ENCODE measurements at places on chromosomes 13 and 19.

DNA sequence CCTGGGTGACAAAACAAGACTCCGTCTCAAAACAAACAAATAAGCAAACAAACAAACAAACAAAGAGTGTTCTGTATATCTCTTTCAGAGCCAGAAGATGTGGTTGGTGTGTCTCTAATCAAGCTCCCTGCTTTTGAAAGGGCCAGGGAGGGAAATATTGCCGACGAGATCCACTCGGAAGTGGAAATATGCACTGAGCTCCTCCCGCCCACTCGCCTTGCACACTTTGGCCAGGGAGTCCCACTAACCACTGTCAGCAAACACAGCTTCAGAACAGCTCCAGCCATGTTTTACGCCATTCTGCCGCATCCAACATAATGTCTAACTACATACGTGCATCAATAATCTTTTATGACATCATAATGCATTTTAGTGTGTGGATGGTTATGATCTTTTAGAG is 155.5 kb upstream of the VSTM2B start:
- no peak for DNase-seq

GRCh38 chr19:46634045-46634655 is 1.9 kb downstream of the GNG8 start:
- DNase-seq = peak; percentile 88

- DNase-seq = no peak
Measured at GRCh38 chr19:36225219-36225892, 10.4 kb downstream of the ZNF146 start.

DNA sequence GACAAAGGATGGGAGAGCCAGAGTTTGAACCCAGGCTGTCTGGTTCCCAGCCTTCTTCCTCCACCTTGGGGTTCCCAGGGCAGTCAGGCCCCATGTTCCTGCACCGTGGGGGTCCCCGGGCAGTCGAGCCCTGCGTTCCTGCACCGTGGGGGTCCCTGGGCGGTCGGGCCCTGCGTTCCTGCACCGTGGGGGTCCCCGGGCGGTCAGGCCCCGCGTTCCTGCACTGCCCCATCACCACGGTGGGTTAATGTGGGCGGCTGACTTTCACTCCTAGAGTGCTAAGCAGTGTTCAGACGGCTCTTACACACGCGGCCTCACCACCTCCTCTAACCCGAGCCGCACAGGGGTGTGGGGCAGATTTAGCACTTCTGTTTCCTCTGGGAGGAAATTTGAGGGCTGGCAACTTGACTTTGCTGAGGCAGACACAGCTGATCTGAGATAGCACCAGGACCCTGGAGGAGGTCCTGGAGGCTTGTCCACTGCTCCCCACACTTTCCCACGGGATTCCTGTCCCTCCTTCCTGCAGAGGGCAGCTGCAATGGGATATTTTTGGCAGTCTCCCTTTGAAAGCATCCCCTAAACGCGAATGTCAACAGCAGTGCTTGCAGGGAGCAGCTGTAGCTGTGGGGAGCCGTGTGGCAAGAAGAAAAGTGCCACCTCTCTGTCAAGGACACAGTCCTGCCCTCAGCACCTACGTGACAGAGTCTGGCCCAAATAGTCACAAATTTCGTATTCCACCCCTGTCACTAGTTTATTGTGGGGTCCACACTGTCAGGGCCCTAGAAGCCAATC is 239.4 kb downstream of the TEX29 start:
- DNase-seq = no peak

DNA sequence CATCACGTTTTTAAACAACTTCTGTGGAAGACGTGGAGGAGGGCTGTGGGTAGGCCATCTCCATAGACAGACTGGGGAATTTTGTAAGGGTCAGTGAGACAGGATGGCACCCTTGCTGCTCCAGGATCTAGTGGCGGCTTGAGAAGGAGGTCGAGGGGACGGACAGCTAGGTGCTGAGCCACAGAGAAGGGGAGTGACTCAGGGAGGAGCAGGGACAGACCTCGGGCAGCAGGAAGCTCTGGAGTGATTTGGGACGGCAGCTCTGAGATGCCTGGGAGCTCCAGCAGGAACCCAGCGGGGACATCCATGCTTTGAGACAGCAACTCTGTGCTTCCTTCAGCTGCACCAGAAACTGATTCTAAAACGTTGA is 169.1 kb upstream of the SOX1 start:
- no peak for DNase-seq

GRCh38 chr13:111153977-111154332 is 38.8 kb downstream of the ARHGEF7 start:
- no peak for DNase-seq

DNA sequence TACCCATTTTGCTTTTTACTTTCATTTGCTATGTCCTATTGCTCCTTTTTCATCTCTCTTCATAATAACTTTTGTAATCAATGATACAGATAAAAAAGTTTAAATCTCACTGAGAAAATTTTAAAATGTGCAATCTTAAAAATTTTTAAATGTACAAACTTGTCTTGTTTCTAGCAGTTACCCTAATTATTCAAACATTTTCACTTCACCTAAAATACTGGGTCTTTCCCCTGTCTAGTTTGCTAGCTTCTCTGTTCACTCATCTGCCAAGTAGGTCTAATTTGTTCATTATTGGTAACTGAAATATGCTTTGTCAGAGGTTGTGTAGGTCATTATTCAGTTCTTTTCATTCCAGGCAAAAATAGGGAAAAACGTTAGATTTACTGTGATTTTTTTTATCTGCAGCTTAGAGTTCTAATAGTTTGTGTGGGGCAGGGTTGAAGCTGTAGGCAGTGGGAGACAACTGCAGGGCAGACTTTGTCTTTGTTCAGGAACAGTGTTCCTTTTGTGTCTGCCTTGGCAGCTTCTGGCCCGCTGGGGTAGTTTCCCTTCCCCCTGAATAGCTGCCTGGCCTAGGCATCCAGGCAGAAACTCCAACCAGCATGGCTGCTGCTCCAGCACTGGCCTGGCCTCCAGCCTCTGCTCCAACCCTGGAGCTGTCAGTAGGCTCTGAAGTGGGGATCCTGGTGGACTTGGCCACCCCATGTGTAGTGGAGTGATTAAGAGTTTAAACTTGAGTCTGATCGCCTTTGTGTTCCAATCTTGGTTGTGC is 48.5 kb downstream of the WDFY2 start:
- no peak for DNase-seq

DNA sequence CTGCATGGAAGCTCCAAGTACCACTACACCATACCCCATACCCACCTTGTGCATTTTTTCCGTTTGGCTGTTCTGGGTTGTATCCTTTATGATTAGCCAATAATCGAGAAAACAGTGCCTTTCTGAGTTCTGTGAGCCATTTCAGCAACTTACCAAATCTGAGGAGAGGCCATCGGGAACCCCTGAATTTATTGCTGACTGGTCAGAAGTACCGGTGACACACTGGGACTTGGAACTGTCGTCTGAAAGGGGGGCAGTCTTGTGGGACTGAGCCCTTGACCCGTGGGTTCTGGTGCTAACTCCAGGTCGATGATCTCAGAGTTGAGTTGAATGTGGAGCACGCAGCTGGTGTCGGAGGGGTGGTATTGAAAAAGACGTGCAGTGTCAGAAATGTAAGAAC is 15.0 kb downstream of the UPF3A start:
- no peak for DNase-seq

DNA sequence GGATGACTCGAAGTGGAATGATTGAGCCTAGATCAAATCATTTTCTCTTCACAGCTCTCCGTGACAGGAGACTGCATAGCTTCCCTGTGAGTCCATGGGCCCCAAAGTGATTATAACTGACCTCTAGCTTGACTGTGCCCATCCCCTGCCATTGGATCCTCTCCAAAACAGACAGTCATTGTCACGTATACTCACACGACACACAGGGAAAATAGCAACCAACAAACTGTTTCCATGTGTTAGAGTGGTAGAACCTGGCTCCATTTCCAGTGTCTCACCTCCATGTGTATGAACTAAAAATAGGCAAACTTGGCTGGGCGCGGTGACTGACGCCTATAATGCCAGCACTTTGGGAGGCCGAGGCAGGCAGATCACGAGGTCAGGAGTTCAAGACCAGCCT is 48.8 kb upstream of the NPAS1 start:
- DNase-seq = no peak

DNA sequence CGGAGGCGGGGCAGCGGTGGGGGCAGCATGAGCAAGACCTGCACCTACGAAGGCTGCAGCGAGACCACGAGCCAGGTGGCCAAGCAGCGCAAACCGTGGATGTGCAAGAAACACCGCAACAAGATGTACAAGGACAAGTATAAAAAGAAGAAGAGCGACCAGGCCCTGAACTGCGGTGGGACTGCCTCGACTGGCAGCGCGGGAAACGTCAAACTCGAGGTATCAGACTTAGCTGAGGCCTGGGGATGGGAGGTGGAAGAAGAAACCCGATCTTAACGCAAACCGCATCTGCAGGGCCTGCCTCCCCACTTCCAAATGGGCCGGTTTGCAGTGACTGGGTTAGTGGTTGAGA is 693 bp downstream of the RFXAP start:
- peak; percentile 24 for DNase-seq

- no peak for DNase-seq
Measured at GRCh38 chr13:63208826-63209225, 1793.2 kb upstream of the PCDH20 start.

DNA sequence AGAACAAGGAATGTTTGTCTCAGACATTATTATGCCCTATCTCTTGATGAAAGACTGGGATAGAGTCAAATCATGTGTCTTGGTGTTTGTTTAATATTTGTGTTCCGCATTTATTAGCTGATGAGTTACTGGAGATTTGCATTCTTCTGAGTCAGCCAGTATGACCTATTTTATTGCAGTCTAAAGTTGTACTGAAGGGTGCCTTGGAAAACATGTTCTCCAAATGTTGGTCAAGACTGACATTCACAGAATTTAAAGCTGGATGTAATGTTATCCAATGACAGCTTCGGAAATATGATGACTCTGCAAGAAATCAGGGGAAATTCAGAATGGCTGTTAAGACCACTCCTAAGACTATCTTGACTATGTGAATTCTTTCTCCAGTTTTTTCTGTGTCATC is 134.0 kb downstream of the KCNRG start:
- DNase-seq = no peak

- no peak for DNase-seq
Measured at GRCh38 chr13:101399365-101399764, 16.9 kb downstream of the NALCN start.

GRCh38 chr13:22198001-22198400 is 527.1 kb downstream of the FGF9 start:
- no peak for DNase-seq

DNA sequence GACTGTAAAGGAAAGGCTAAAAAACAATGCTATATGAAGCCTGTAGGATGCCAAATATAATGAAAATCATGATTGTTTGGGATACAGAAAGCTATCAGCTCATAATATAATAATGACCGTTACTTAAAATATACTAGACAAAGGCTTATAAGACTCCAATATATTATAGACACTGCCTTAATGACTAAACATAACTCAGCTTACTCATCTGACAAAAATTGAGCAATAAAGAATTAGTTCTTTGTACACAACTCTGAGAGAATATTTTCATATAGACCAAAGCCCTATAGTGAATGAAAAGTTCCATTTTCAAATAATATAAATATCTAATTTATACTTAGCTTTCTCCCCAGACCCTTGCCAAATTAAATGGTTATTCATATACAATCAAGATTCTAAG is 283.3 kb downstream of the DIAPH3 start:
- DNase-seq = no peak

DNA sequence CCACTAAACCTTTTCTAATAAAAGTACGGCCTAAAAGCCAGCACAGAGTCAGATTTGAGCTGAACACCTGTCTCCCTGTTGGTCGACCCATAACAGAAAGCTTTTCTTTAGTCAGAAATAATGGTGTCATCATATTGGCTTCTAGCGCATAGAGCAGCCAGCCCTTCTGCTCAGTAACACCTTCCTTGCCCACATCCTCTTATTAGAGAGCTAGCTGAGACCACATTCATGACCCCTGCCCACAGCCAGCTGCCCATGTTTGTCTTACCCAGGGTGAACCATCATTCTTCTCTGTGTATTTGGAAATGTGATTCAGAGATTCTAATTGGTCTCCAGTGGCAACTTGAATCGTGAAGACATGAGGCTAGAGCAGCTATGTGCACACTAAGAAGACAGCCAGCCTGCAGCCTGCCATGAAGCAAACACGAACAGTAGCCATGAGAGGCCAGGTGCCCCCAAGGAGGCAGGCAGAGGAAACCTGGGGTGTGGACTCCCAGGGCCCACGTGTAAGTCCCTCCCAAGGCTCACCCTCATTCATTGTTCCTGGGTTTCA is 82.3 kb upstream of the PDCD5 start:
- DNase-seq = no peak

DNA sequence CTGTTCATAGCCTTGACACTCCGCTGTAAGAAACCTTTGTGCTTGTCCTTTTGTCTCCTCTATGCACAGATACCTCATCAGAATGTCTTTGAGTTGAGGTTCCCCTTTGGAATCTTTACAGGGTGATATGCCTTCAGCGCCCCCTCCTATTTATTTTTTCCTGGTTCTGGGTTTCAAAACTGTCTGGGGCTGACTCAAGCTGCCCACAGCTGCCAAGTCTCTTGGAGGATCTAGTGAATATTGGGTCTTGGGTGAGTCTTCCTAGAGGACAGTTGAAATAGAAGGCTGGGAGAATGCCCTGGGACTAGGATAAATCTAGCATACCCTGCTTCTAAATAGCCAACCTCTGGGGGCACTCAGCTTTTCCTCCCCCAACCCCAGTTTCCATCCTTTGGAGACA is 930 bp downstream of the ZNF136 start:
- DNase-seq = no peak

DNA sequence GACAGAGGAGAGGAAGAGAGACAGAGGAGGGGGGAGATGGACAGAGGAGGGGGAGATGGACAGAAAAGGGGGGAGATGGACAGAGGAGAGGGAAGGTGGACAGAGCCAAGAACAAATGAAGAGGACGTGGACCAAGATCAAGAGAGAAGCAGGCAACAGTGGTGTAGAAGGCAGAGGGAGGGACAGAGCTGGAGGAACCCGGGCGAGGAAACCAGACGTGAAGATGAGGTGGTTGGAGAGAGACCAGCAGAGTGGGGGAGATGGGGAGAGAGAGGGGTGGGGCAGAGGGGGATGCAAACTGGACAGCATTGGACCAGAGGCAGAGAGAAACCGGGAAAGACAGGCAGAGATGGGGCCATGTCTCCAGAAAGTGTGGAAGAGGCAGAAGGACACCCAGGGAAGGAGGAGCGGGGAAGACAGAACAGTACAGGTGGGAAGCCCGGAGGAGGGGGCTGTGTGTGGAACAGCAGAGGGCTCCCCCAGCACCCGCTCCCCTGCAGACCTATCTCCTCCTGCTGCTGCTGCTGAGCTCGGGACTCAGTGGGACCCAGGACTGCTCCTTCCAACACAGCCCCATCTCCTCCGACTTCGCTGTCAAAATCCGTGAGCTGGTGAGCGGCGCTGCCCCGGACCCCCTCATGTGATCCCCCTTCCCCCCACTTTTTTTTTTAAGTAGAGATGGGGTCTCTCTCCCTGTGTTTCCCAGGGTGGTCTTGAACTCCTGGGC is 1.3 kb downstream of the FLT3LG start:
- DNase-seq = no peak

GRCh38 chr13:79531542-79532254 is 50.7 kb downstream of the NDFIP2 start:
- no peak for DNase-seq

- no peak for DNase-seq
Measured at GRCh38 chr13:99015606-99016490, 38.0 kb upstream of the DOCK9 start.

- DNase-seq = no peak
Measured at GRCh38 chr13:77372275-77372674, 45.4 kb upstream of the MYCBP2 start.

- DNase-seq = no peak
Measured at GRCh38 chr19:5645409-5645808, 22.5 kb downstream of the SAFB start.
